ENCODE measurements at places on chromosomes 5 and 9.

GRCh38 chr9:68714416-68715180, 9.6 kb downstream of the PIP5K1B start:
- DNase-seq = no peak

GRCh38 chr5:91379246-91379913, 3.7 kb downstream of the ARRDC3 start:
- DNase-seq = no peak

DNA sequence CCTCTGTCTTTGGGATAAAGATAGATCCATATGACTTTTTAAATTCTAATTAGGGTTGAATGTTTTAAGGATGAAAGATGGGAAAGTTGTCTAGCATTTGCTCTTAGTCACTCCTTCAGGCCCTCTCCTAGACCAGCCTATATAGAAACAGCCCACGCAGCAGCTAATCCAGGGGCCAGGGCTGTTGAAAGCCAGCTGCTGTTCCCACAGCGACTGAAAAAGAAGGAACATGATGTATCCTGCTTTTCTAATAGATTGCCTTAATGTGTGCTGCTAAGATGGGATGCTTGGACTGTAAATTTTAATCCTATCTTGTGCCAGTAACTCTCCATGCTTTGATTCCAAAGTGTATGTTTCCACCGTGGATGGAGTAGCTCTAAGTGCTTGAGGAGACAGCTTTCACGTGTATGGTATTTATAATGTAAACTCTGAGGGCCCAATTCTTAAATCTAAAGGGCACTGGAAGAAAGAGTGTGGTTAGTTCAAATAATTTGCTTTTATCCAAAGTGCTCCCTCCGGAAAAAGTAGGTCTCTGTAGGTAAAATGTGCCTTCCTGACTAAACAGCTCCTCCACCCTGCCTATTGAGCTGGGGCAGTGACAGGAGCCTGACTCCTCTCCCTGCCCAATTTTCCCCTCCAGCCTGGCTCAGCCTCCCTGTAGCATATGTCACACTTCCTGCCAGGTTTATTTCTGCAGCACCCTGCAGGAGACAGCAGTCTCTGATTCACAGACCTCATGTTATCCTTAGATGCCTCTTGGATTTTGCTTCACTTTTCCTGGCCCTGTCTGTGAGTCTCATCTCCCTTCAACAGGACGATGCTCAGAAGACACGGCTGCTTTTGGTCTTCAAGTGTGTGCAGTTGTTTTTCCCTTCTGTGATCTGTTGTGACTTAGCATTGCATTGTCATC, 33.2 kb downstream of the SLC36A1 start:
- no peak for DNase-seq

- DNase-seq = no peak
Observed at GRCh38 chr5:139079225-139079990, 118.8 kb downstream of the SIL1 start.

GRCh38 chr5:22238047-22238446, 615.1 kb downstream of the CDH12 start:
- DNase-seq = no peak

GRCh38 chr5:22226423-22226822, 626.7 kb downstream of the CDH12 start:
- DNase-seq = no peak

DNA sequence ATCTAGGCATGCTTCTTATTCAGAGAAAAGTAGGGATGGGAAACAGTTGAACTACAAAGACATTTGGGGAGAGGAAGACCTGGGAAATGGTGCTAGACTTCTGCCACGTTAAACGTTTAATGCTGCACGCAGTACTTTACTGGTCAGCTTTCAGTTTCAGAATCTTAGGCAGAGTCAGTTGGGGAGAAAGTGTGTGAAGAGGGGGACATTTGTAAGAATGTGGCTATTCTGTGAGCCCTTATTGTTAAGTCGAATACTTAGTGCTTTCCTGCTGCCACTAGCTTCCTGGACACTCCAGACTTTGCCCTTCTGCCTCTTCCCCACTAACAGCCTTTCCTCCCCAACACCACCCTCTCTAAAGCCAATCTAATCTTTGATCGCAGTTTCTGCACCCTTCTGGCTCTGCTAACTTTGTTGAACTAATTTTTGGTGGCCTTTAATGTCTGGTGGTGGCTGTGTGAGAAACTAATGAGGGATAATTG, 6.1 kb downstream of the CYSTM1 start:
- DNase-seq = no peak

- DNase-seq = no peak
Observed at GRCh38 chr9:83582029-83582428, 40.9 kb upstream of the IDNK start.

DNA sequence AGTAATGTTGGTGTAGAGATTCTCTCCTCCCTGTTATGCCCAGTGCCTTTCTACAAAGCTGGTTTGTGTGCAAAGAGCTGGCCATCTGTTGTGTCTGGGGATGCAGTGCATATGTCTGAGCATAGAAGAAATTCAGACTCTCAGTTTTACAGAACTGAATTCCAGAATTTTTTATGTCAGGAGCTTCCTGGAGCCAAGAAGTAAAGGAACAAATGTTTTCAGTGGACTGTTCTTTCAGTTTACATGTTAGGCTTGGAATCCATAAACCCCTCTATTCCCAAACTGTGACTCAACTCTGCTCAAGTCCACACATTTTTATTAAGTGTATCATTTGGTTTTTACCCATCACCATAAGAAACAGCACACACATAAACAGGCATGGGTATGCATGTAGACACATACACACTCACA, 366.0 kb downstream of the BRINP1 start:
- DNase-seq = no peak

DNA sequence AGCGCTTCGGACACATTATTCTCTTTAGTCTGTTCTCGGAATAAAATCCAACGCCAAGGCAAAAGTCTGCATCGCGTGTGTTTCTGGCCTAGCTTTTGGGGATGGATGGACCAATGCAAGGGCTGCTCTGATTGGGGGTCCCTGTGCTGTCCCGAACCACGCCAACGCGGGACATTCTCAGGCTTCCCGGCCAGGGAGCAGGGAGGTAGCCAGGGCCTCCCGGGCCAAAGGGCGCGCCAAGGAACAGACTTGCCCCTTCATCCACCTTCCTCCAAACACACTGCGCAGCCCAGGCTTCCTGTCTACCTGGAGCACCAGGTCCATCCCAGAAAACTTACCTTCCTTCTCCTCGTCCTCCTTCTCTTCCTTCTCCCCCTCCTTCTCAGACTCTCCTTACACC, 113.0 kb upstream of the SELENOP start:
- no peak for DNase-seq

- DNase-seq = no peak
Observed at GRCh38 chr9:126452106-126452505, 125.5 kb downstream of the MVB12B start.

Data from mesothelial cell of epicardium (in vitro differentiated cells).